Suppressor macrophage (primary cell): ENCODE measurements at places on chromosomes 1 and 21.

- no peak for DNase-seq
Observed at GRCh38 chr21:34074283-34075090, 1.1 kb downstream of the MRPS6 start.

- DNase-seq, result no peak
Observed at GRCh38 chr1:71167505-71167904, 86.7 kb upstream of the ZRANB2 start.

DNA sequence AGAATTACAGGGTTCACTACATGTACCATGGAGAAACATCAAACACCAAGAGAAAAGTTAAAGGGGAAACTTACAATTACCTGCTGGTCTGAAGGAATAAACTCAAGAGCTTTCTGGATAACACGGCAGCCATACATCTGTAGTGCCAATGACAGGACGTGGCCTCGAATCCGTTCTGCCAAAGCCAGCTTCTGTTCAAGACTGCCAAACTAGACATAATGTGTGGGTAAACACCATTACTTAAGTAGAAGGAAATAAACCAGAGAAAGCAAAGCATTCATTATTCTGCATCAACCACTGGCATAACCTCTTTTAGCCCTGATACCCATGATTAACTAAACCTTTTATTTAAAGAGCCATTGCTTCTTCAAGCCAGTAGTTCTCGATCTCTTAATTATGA is 41.5 kb upstream of the SDC3 start:
- no peak for DNase-seq

- DNase-seq, result no peak
Observed at GRCh38 chr1:183030053-183030452, 6.8 kb downstream of the LAMC1 start.

DNA sequence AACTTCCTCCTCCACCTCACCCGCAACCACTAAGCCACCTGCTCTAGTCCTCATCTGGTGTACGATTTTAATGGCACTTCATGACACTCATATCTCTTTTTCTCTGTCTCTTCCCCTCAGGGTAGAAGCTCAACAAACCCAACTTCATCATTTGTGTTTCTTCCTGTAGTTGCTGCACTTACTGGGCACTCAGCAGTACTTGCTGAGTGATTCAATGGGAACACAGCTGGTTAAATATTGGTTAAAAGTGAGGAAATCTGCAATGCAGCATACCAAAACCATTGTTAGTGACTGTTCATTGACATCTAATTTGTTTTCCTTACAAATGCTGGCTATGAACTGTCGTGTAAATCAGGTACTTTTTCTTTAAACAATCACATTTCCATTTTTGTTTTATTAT is 541.1 kb upstream of the PRMT6 start:
- DNase-seq, result no peak

DNA sequence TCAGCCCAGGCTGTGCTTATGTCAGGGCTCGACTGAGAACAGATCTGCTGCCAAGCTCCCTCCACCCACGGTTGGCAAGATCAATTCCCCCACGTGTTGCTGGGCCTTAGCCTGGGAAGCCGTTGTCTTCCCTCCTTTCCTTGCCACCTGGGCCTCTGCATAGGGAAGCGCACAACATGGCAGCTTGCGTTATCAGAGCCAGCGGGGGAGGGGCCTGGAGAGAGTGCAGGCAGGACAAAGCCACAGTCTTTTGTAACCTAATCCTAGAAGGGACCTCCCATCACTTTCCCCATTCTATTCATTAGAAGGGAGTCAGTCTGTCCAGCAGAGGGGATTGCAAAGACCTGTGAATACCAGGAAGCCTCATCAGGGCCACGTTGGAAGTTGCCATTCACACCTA is 17.0 kb upstream of the IGSF21 start:
- DNase-seq, result no peak

GRCh38 chr1:242056988-242057744 is 58.3 kb upstream of the MAP1LC3C start:
- DNase-seq, result no peak

DNA sequence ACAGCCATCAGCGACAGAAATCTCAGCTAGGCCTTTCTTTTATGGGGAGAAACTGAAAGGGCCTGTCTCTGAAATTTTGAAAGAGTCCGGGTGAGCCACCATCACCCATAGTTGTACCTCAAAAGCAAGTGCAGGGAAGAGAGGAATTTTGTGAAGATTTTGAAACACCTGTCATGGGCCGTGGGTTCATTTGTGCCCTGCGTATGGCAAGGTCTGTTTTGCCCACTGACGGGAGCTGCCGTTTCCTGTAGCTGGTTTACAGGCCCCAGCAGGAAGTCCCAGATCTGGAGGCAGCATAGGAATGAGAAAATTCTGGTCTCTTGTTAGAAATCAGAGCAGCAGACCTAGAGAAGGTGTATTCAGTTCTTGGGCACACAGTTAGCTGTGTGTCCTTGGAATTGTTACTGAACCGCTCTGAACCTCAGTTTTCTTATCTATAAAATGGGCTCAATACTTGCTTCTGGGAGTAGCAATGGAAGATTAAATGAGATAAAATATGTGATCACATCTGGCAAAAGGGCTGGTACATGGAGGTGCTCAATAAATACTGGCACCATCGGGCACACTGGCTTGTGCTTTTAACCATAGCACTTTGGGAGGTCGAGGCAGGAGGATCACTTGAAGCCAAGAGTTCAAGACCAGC is 52.5 kb downstream of the MAN1C1 start:
- no peak for DNase-seq

DNA sequence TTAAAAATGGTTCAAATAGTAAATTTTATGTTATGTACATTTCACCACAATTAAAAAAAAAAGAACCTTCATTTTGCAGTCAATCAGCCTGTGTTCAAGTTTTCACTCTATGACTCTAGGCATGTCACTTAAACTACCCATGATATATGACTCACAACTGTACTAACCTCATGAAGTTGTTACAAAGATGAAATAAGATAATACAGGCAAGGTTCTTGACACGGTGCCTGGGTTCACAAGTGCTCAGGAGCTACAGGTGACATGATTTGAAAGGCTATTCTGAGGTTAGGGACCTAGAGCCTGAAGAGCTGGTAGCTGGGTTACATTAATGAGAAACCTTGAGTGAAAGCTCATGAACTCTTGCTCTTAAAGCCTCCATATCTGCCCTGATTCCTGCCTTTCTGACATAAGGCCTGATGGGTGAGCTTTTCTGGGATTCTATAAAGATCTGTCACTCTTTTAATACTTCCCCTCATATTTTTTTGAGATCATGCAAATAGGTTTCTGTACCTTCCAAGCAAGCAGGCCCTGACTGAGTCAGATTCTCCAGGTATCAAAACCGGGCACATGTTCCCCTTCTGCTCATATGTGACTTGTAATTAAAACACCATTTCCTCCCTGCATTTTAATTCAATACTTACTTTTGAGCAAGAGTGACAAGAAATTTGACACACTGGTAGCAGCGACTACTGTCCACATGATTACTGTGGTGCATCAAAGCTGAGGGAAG is 34.0 kb downstream of the PCSK9 start:
- no peak for DNase-seq

GRCh38 chr21:29777160-29777559 is 162.6 kb downstream of the GRIK1 start:
- no peak for DNase-seq

- DNase-seq, result peak; percentile 17
Observed at GRCh38 chr1:41222496-41222895, 19.6 kb downstream of the SCMH1 start.

GRCh38 chr1:244075247-244075722 is 24.2 kb downstream of the ZBTB18 start:
- peak; percentile 3 for DNase-seq

DNA sequence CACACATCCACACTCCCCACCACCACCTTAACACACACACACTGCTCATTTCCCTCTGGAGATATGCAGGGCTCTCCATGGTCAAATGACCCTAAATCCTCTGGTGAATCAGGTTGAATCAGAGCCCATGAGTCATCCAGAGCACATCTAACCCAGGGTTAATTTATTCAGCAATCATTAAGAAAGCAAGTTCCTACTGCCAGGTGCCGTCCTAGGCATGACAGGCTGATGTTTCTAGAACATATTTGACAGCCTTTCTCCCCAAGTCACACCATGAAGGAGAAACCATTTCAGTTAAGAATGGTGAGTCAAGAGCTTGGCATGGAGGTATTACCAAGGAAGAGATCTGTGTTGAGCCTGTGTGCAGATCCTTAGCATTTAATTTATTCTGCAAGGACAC is 194.3 kb upstream of the CAMK1G start:
- DNase-seq, result no peak

DNA sequence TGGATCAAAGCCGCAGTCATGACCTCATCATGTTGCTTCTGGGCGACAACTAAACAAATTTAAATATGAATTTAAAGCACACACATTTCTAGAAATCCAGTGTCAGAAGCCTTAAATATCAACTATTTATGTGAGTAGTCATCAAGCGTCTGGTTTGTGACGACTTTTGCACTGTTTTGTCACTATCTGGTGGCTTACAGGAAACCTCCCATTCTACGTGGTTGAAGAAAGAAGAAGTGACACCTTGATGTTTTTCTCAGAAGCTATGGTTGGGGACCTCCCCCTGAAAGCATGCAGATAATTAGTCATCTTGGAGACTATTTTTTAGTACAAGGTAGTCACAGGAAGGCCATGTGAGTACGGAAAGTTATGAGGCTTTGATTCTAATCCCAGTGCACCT is 58.5 kb downstream of the TENT5C start:
- DNase-seq, result no peak

DNA sequence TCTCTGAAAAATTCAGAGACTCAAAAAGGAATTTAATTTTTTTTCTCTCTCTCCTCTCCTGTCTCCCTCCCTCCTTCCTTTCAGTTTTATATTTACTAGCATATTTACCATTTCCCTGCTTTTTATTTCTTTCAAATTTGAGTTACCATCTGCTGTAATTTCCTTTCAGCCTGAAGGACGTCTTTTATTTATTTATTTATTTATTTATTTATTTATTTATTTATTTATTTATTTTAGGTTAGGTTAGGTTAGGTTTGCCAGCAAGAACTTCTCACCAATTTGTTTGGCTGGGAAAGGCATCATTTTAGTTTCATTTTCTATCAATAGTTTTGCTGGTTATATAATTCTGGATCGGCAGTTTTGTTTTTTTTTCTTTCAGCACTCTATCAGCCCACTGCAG is 231.7 kb upstream of the ZRANB2 start:
- no peak for DNase-seq

GRCh38 chr1:245153081-245153551 is 1.7 kb upstream of the KIF26B start:
- peak; percentile 80 for DNase-seq

DNA sequence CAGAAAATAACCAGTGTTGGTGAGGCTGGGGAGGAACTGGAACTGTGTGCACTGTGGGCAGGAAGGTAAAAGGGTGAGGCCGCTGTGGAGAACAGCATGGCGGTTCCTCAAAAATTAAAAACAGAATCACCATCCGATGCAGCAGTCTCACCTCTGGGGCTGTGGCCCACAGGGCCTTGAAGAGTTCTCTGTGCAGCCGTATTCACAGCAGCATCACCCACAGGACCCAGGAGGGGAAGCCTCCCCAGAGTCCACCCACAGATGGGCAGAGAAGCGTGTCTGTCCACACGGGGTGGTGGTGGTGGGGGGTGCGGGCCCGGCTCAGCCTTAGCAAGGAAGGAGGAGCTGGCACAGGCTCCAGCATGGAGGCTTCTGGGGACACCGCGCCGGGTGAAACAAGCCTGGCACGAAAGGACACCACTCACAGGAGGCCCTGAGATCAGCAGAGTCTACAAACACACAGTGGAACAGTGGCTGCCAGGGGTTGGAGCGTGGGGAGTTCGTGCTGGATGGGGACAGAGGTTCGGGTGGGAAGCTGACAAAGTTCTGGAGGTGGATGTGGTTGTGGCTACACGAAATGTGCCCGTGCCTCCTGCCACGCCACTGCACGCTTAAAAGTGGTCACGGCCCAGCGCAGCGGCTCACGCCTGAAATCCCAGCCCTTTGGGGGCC is 11.5 kb downstream of the MORN1 start:
- no peak for DNase-seq

- no peak for DNase-seq
Observed at GRCh38 chr1:6097824-6098223, 52.1 kb downstream of the KCNAB2 start.

- DNase-seq, result peak; percentile 28
Observed at GRCh38 chr1:97137862-97138514, 416.4 kb downstream of the PTBP2 start.

GRCh38 chr1:192776998-192777397 is 31.8 kb upstream of the RGS2 start:
- no peak for DNase-seq

GRCh38 chr1:23466423-23466989 is 17.5 kb downstream of the ASAP3 start:
- DNase-seq, result no peak

- DNase-seq, result peak; percentile 81
Observed at GRCh38 chr21:44065428-44065827, 41.8 kb upstream of the PWP2 start.

DNA sequence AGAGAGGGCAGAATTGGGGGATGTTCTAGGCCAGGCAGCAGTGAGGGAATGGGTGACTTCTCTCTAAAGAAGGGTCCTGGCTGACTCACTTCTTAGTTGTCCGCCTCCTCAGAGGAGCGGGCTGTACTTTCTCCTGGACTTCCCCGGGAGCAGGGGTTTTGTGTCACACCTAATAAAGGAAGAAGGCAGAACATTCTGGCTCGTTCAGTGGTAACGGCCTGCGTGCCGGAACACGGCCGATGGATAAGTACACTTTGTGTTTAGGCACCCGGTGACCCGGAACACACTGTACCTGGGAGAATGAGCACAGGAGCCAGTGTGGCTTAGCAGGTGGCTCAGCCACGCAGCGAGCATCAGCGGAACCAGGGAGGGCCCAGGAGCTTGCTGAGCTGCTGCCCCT is 84.7 kb downstream of the FBXO2 start:
- no peak for DNase-seq

DNA sequence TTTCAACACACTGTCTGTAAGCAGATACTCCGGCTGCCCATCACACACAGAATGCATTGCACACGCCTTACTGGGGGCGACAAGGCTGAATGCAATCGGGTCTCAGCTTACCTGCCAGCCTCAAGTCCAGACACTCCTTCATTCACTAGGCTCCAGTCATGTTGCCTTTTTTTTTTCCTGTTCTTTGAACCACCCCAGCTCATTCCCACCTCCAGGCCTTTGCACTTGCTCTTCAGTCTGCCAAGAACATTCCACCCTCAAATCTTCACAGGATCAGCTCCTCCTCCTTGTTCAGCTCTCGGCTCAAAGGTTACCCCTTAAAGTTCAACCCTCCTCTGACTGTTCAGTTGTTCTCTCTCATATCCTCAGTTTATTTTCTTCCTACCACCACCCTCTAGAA is 181.9 kb upstream of the ESRRG start:
- DNase-seq, result no peak

DNA sequence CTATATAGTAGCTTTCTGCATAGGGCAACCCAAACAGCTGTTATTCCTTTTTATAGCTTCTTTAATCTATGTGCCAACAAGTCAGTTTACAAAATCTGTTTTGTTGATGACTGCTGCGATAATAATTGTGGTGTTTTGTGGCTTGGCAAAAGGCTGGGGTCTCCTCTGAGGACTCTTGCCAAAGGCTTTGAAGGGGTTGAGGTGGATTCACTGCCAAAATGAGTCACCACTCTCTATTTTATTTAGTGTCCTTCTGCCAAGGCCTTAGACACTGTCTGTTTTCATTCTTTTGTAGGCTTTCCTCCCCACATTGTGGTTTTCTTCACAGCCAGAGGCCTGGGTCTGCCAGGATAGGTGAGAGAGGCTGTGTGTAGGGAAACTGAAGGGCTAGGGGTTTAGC is 161.8 kb downstream of the NFIA start:
- no peak for DNase-seq
